ENCODE measurements at places on chromosomes 4 and X.

- DNase-seq: no peak
These were observed 34.6 kb downstream of the MAP9 start for GRCh38 chr4:155342142-155342541.

GRCh38 chr4:3368334-3368733 lies 73.4 kb upstream of the HGFAC start:
- DNase-seq: no peak

GRCh38 chr4:47936336-47936735 lies 22.0 kb upstream of the NFXL1 start:
- no peak for DNase-seq

DNA sequence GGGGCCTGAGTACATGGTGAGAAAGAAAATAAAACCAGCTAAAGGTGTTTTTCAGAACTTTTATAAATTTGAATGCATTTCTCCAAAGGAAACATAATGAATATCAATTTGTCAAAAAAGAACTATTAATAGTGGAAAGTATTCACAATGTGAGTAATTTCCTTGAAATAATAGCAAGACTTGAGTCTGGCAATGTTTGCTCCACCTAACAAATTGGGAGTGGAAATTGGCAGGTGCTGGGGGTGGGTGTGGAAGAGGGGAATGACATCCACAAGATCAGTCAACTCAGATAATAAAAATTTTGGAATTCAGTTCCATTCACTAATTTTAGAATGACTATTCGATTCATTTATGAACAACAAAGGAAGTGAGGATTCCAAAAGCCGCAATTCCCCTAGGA lies 884.8 kb upstream of the SLIT2 start:
- DNase-seq: no peak

- no peak for DNase-seq
These were observed 151.5 kb downstream of the CENPC start for GRCh38 chr4:67393699-67394281.

DNA sequence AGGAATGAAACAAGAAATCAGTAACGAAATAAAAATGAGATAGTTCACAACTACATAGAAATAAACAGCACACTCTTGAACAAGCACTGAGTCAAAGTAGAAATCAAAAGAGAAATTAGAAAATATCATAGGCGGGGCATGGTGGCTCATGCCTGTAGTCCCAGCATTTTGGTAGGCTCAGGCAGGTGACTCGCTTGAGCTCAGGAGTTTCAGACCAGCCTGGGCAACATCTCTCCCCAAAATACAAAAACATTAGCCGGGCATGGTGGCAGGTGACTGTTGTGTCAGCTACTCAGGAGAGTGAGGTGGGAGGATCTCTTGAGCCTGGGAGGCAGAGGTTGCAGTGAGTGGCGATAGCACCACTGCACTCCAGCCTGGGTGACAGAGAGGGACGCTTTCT lies 714.4 kb downstream of the GLUD2 start:
- no peak for DNase-seq

DNA sequence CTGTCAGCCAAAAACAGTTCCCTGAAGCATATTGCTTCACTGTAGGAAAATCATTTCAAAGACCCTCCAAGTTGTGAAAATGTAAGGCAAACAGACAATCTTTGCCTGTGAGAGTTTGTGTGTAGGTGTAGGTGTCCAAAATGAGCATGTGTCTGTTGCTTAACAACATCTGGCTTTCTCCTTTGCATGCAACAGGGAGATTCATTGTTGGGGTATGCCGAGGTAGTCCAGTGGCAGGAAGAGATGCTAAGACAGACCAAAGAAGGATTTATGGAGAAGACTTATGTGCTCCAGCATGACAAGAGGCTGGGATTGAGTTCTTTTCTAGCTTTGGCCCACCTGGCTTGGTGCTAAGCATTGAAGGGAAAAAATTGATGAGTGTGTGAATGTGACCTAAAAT lies 29.8 kb upstream of the SMAD1 start:
- DNase-seq: no peak

- no peak for DNase-seq
These were observed 151.6 kb downstream of the CBLL2 start for GRCh38 chrX:22424122-22424915.

DNA sequence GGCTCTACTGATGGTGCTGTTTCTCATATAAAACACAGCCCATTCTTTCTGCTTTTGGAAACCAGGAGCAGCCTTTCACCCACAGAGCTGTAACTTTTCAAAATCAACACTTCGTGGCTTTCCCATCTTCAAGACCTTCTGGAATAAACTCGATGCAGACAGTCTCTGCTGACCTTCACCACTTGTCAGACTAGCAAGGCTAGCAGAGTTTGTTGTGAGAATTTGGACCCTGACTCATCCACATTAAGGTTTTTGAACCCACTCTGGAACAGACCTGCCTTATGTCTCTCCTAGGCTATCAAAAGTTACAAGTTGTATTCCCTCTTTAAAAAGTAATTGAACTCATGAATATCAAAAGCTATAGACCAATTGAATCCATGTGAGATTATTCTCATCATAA lies 88.6 kb downstream of the MAML3 start:
- no peak for DNase-seq

- DNase-seq: no peak
These were observed 214.8 kb downstream of the SPCS3 start for GRCh38 chr4:176534566-176534965.

GRCh38 chrX:125507119-125507518 lies 187.4 kb downstream of the TEX13C start:
- no peak for DNase-seq

DNA sequence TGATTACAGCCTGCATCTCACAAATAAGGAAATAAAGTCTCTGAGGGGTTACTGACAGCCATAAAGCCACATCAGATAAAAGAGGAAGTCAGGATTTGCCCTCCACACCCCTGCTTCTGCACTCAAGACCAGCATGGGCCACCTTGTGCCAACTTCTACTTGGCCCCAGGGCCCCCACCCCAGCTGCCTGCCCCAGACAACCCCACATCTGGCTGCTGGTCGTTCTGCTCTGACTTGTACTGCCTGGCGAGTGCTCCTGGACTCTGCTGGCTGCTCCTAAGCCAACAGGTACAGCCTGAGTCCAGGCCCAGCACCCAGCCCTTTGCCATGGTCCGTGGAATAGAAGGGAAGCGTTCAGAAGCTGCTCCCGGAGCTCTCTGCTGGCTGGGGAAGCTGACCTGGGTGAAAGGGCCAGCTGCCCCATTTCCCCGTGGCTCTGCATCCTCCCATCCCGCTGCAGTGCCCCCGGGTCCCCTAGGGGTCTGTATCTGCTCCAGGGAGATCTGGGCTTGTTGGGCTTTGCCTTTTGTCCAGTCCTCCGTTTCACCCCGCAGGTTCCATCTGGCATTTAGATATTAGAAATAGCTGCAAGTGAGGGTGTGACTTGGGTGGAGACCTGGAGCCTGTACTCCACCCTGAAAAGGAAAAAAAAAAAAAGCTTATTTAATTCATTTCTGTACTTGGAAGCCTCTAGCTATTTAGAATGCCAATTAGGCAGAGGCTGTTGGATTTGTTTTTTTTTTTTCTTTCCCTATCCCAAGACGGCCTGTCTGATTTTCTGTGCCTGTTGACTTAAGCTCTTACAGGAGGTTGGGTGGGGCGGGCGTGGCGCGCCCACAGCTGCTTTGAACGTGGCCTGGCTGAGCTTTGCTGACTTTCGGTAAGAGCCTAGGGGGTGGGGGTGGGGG lies 194.7 kb downstream of the PTTG2 start:
- DNase-seq: no peak

GRCh38 chrX:136742721-136743379 lies 37.9 kb downstream of the ARHGEF6 start:
- no peak for DNase-seq

- no peak for DNase-seq
These were observed 124.3 kb upstream of the MAMLD1 start for GRCh38 chrX:150238632-150239382.

GRCh38 chr4:185904381-185904780 lies 92.4 kb upstream of the SORBS2 start:
- no peak for DNase-seq

GRCh38 chrX:114798907-114799306 lies 215.0 kb downstream of the HTR2C start:
- DNase-seq: no peak

GRCh38 chr4:119733431-119733830 lies 104.8 kb upstream of the PDE5A start:
- DNase-seq: no peak

DNA sequence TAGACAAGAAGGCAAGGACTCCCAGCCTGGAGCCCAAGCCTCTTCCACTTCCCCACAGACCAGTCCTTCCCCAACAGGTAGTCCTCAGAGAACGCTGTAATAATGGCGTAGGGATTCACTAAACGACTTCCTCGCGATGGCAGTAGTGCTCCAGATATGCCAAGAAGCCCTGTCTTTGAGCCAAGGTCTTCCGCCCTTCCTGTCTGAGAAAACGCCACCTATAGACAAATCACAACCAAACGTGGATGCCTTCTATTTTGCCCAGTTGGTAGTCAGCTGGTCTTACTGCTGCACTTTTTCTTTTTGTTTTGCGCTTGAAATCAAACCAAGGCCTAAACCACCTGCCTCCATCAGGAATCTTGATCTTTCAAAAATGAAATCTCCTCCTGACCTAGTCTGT lies 203.3 kb downstream of the OR13H1 start:
- DNase-seq: peak; percentile 42

GRCh38 chr4:40865696-40866095 lies 115.9 kb downstream of the NSUN7 start:
- no peak for DNase-seq

DNA sequence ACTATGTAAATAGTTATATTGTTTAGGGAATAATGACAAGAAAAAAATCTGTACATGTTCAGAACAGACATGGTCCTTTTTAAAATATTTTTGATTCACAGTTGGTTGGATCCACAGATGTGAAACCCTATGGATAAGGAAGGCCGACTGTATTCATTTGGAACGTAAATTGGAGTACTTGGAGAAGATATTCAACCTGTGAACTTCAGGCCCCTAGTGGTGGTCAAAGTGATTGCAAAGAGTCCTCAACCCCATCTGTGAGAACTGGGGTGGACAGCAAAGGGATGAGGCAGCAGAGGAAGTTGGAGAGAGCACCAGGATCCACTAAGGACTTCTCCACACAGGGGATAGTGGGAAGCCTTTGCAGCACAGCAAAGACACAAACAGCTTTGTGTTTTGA lies 6.2 kb upstream of the CXCL13 start:
- no peak for DNase-seq

DNA sequence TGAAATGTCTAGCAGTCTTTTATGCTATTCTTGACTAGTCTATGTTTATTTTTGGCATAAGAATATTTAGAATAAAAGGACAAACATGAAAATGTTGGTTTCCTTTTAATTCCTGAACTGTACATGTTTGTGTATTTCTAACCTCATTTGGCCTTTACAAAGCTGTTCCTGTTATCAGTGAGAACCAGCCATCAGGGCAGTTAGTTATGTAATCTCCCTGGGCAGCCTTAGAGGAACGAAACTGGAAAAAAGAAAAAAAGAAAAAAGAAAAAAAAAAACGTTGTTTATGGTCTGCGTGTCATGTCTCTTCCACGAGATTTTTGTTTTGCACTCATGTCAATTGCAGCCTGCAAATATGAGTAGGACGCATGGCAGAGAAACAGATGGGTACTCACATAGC lies 193.7 kb downstream of the MAGEB5 start:
- DNase-seq: no peak

- no peak for DNase-seq
These were observed 93.6 kb upstream of the NAP1L5 start for GRCh38 chr4:88791274-88791673.

DNA sequence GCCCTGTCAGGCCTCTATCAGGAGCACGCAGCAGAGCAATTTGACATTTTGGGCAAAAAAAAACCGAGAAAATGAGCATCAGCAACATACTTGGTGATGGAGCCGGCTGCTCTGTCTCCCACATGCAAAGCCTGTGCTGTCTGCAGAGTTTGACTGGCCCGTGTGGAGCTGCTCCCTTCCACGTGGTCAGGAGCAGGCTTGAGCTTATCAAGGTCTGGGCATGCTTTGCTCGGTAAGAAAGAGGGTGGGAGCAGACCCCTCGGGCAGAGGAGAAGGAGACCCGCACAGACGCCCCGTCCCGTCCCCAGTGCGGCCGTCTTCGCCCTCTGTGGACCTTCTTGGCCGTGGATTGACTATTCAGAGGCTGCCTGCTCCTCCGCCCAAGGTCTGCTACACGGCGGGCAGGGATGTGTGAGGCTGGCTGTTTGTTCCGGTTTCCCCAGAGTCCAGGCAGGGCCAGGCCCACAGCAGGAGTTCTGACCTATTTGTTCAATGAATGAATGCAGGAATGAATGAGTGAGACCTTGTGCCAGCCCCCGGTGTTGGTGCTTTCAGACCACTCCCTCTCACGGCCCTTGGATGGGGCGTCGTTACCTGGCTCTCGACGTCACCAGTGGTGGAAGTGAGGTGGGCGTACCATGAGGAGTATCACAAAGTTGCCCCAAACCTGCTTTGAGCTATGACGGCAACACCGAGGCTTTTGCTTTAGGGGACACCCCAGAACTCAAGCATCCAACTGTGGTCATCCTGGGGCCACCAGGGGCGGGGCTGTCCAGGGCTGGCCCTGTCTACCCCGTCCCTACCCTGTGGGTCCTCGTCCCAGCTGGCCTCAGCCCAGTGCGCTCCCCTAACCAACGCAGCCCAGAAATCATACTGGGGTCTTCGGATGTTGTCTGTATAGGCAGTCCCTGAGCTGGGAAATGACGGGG lies 54.7 kb upstream of the ADRA2C start:
- DNase-seq: no peak

- no peak for DNase-seq
These were observed 22.6 kb downstream of the SLC25A4 start for GRCh38 chr4:185165605-185166063.

GRCh38 chr4:3115637-3116270 lies 41.3 kb downstream of the HTT start:
- no peak for DNase-seq

DNA sequence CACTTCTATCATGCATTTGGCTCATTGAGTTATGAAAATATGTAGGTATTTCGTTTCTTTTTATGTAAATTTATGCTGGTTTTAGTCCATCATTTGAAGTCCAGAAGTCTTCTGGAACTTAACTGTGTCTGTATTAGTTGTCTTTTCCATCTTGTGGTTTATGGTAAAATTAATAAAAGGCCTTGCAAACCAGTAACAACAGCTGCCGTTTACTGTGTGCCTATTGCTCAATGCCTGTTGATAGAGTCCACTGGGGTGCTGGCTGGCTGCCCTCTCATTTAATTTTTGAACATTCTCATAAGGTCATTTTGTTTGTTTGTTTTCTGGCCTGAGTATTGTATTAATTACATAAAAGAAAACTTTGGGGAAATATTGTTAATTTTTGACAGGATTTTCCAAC lies 98.0 kb downstream of the NAA11 start:
- DNase-seq: no peak

- no peak for DNase-seq
These were observed 97.0 kb downstream of the ENPP6 start for GRCh38 chr4:184120549-184121127.

- no peak for DNase-seq
These were observed 609 bp downstream of the REPS2 start for GRCh38 chrX:16946971-16947562.

GRCh38 chr4:8774071-8774470 lies 97.6 kb downstream of the HMX1 start:
- DNase-seq: no peak

- no peak for DNase-seq
These were observed 36.1 kb upstream of the WDR19 start for GRCh38 chr4:39146211-39146610.
